ENCODE measurements at places on chromosomes 2 and 18. TPM values are rescaled to one million over a fixed set of nuclear protein-coding genes. Genes with fewer than 3 reads are reported as not detected.
A peak's percentile ranks its signal among the peaks of the same experiment; 100 is the strongest.

Gene MROH2A
- not detected for total RNA-seq

Gene GPBAR1
- total RNA-seq = 0.92 TPM

Gene PLGLB1
- total RNA-seq = 0.38 TPM

Gene ROCK1
- total RNA-seq = 25.1 TPM

Gene AKAIN1
- not detected for total RNA-seq

Gene C1QL2
- total RNA-seq = not detected

Gene KIF3C
- total RNA-seq = 75.9 TPM

Gene APCDD1
- total RNA-seq = 1.2 TPM

Gene CYP1B1
- 8.1 TPM for total RNA-seq

Gene FOXI3
- total RNA-seq = 0.21 TPM

Gene TRIM54
- 0.27 TPM for total RNA-seq

- DNase-seq = no peak
Measured at GRCh38 chr2:100773538-100773937, 46.4 kb upstream of the NPAS2 start.

- no peak for DNase-seq
Measured at GRCh38 chr18:65983750-65984149, 232.9 kb downstream of the CDH7 start.

DNA sequence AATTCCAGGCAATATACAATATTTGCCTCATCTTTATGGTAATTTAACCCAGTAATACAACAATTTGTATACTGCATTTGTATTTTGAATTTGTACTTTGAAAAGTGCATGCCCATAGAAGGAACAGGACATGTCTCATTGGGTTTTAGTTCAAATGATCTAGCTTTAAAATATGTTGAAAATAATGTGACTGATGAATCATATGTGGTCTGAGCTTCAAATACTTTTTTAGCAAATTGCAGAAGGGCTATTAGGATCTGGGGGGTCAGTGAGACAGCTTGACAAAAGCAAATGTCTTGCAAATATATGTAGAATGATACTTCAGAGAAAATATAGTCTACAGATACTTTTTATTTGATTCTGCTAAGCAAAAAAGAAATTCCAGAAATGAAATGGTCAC, 248.9 kb downstream of the DCC start:
- peak; percentile 14 for DNase-seq

GRCh38 chr2:149725234-149725633, 137.7 kb upstream of the MMADHC start:
- no peak for DNase-seq

- DNase-seq = no peak
Measured at GRCh38 chr2:85692039-85692645, 2.0 kb upstream of the GNLY start.

GRCh38 chr2:127420039-127420864, 2.0 kb downstream of the PROC start:
- no peak for DNase-seq

DNA sequence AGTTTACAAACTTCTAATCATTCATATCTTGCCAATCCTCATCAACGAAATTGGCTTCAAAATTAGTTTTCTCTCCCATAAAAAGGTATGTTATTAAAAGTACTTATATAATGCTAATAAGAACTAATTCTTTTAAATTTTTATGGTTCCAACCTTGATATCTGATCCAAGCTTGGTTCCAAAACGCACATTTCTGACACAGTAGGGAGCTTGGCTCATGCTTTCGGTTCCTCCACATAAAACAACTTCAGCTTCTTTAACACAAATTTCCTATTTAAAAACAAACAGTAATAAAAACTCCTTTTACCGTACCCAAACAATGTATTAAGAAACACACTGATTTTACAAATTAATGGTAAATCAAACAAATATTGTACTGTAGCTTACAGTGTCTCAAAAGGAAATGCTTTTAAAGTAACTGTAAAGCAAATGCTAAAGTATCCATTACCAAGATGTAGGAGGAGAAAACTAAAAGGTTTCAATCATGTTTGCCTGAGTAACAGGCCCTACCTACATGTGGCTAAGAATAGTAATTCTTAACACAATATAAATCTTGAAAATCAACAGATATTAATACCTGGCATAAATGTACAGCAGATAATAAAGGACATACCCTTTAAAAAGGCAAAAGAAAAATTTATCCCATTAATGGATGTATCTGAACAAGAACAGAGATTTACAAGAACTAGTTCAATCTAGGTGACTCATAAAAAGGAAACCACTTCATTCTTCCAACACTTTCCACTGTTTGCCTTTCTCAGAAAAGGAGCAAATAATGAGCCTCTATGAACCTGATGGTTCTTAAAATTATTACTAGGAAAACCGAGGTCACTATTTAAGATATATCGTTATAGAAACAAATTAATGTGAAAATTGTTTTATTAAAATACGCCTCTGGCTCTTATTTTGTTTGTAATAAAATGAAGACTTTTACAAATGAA, 17.5 kb downstream of the ACAA2 start:
- DNase-seq = no peak

- DNase-seq = peak; percentile 4
Measured at GRCh38 chr2:198615972-198616371, 811.6 kb downstream of the PLCL1 start.

DNA sequence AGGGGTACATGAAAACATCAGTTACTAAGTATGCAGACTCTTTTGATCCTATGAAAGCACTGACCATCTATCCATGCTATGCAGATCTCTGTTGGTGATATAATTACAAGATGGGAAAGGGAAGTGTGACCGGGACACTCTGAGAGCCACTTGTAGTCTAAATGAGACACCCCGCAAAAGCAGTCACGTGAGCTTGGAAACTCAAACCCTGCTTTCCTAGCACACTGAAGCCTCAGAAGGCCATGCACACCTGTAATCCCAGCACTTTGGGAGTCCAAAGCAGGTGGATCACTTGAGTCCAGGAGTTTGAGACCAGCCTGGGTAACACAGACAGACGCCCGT, 137.5 kb downstream of the INO80D start:
- no peak for DNase-seq

GRCh38 chr18:56086176-56086575, 498.2 kb upstream of the TCF4 start:
- no peak for DNase-seq

DNA sequence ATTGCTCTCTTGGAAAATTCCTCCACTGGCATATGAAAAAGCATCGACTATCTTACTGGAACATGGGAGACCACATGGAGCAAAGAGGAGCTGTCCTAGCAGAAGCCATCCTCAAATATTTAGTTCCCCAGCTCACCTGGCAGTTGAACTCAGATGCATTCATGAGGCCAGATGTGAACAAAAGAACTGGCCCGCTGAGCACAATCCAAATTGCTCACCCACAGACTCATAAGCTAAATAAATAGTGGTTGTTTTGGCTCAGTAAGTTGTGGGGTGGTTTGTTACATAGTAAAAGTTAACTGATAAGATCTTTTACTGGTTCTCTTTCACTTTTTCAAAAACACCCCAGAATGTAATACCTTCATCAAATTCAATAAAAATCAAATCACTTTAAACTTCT, 108.6 kb upstream of the CWC22 start:
- DNase-seq = no peak

DNA sequence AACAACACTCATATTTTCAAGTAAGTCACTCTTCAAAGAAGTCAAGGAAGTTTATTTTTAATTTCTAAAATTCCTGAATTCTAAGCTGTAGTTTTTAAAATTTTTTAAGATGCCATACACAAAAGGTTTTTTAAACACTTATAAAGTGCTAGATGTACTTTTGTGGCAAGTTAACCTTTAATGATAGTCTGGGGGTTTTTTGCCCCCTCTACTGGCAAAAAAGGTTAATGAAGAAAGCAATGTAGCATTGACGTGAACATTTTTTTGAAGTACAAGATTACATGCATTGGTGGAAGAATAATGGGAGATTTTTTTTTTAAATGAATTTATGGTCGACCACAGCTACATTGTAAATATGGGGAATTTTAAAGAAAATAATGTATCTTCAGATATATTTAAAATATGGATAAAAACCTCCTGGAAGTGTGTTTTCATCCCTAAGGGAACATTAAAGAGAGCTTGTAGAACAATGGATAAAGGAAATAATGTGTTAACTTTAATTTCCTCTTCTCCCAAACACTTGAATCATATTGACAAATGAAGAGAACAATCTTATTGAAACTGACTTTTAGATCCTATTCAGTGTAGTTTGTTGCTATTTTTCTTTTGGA, 12.6 kb downstream of the ITPRID2 start:
- DNase-seq = no peak

- no peak for DNase-seq
Measured at GRCh38 chr2:128259585-128259984, 59.1 kb downstream of the HS6ST1 start.

GRCh38 chr2:13819896-13820295, 812.6 kb upstream of the LRATD1 start:
- no peak for DNase-seq

DNA sequence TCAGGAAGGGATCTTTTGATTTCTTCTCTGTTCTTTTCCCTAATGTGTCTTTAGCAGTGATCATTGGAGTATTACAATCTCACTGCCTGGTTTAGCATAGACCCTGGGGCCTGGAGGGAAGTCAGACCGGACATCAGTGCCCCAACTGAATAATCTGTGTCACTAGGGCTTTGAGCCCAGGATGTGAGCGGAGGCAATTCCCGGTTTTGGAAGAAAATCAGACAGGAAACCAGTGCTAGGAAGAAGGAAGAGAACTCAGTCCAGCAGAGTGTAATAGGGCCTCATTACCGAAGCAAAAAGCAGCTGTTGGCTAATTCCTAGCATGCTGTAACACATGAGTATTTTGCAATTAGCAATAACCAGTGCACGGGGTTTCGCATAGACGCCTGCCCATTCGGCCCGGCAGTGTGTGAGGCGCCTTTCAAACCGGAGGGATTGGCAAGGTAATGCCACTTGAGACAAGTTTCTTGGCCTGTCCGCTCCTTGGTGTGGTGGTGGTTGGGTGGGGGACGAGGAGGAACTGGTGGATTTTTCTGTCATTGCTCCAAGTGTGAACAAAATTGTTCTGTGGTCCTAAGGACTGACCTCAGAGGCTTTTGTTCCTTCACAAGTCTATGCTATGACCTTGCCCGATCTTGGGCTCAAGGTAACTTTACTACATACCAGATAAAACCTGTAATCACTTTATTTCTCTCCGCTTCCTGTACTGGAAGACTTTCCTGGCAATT, 2.8 kb downstream of the FOSL2 start:
- no peak for DNase-seq

DNA sequence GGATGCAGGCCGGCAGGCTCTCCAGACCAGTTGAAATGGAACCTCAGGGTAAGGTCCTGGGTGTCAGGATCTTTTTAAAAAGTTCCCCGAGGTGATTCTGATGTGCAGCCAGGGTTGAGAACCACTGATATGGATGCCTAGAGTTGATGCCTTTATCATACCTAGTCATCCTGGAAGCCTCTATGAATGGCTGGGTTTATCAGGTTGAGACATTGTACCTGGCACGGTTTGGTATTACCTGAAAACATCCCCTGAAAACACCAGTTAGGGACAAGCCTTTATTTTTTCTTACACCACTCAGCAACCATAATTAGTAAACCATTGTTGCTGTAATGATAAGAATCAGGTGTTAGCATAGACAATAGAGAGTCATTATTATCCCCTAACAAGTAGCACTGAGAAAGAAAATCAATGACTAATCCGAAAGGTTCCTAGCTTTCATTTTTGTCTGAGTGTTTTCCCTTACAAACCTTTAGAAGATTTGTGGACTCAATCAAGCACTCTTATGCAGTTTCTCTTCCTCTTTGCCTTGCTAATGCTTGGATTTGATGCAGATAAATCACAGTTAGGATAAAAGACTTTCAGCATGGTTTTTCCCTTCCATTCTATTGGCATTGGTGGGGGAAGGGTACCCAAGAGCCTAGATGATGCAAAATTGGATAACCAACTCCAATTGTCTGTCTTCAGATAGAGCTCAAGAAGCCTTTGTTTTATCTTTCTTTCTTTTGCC, 116.5 kb upstream of the LYPD6 start:
- no peak for DNase-seq

DNA sequence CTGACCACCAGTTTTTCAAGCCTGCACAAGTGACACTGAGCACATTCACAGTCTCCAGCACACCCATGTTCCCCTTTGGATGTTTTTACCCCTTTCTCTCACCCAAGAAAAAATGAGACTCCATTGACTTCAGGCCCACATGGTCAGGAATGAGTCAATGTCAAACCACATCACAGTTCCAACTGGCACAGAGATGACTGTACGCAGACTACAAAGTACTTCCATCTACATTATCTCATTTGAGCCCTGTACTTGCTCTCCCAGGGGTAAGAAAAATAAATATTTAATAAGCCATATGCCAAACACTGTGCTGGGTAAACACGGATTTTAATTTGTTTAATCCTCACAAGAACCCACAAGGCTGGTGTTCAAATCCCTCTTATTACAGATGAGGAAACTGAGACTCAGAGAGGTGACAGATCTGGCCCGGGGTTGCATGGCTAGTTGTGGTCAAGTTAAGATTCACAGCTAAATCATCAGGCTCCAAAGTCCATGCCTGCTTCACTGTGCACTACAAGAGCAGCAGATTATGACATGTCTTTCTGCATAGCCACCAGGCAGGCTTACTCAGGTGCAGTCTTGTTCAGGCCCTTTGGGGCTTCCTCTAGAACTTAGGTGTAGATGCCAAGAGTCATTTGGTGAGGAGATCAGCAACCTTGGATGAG, 106.1 kb downstream of the TXNL1 start:
- DNase-seq = no peak

- DNase-seq = no peak
Measured at GRCh38 chr2:15905267-15905645, 35.1 kb upstream of the MYCN start.

GRCh38 chr2:1815053-1815452, 70.7 kb upstream of the PXDN start:
- no peak for DNase-seq

GRCh38 chr2:34308140-34308539, 709.0 kb upstream of the FAM98A start:
- DNase-seq = no peak

DNA sequence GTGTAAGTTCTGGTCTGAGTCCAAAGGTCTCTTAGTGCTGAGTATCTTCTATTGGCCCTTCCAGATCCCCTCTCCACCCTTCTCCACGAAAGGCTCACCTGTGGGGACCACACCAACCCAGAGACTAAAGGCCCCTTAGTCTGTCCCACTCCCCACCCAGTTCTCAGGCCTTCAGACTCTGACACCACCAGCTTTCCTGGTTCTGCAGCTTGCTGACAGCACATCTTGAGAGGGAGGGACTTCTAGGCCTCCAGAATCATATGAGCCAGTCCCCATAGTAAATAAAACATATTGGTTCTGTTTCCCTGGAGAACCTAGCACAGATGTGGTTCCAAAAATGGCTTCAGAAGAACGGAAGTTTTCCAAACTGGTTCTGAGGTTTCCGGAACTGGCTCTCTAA, 38.5 kb upstream of the KLF11 start:
- no peak for DNase-seq

DNA sequence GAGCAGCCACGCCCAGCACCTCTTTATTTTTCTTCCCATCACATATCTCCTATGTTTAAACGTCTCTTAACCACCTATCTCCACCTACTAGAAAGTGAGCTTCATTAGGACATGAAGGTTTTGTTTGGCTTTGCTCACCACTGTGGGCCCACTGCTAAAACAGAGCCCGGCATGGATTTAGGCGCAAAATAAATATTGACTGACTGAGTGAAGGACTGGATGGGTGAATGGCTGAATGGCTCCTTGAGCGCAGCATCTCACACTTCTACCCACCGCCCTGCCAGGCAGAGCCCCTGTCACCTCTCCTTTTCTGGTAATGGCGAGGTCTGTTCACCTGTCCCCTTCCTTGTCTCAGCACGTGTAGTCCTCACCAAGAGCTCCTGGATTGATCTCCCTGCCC, 10.1 kb downstream of the CAPG start:
- no peak for DNase-seq

Measured in kidney epithelial cell (primary cell).